ENCODE measurements at places on chromosomes 4 and X.

- DNase-seq: peak; percentile 88
Observed at GRCh38 chr4:112348488-112349158, 51.5 kb downstream of the ALPK1 start.

GRCh38 chr4:106530024-106530361 is 161.4 kb upstream of the GIMD1 start:
- no peak for DNase-seq

DNA sequence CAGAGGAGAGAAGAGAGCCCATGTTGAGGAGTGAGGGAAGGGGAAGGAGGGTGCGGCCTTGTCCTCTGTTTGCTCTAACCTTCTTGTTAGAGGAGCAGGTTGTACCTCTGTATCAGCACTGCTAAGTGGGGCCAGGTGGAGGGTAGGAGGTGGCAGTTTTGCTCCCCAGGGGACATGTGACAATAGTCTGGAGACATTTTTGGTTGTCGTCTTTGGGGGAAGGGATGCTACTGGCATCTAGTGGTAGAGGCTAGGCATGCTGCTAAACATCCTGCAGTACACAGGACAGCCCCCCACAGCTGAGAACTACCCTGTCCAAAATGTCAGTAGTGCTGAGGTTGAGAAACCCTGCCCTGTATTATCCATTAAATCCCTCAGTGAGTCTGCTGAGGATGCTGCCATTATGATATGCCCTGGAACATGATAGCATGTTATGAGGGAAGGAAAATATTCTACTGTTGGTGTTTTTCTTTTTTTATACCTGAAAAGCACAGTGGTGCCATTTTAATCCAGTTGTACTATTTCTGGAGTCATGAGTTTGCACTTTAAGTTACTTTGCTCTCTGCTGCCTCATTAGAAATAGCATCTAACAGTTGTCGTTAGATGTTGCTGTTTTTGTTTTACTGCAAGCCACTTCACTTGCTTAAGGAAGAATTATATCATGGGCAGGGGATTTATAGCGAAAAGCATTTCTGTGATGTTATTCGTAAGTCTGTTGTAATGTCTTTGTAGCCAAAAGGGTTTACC is 90.6 kb downstream of the LRP2BP start:
- DNase-seq: peak; percentile 67

- no peak for DNase-seq
Observed at GRCh38 chr4:67575232-67576058, 16.9 kb downstream of the STAP1 start.

DNA sequence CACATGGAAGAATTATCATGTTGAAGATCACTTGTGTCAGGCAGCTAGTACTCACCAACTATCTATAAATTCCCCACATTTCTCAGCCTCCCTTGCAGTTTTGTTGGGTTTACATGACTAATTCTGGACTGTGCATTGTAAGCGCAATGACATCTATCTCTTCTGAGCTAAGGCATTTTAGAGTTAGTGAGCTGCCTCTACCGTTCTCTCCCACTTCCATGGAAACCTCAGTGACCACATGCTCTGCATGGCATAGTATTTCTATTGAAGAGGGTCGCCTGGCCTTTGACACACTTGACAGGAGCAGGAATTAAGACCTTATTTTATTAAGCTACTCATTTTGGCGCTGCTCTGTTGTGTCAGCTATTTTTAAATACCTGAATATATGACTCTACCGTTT is 67.5 kb upstream of the NPY2R start:
- no peak for DNase-seq

GRCh38 chr4:823761-824460 is 2.0 kb downstream of the CPLX1 start:
- DNase-seq: peak; percentile 56

- DNase-seq: no peak
Observed at GRCh38 chr4:7227008-7227407, 34.7 kb downstream of the SORCS2 start.

GRCh38 chr4:14855719-14856061 is 146.6 kb upstream of the CPEB2 start:
- DNase-seq: no peak

- DNase-seq: no peak
Observed at GRCh38 chrX:31459361-31459760, 387.5 kb upstream of the FTHL17 start.

DNA sequence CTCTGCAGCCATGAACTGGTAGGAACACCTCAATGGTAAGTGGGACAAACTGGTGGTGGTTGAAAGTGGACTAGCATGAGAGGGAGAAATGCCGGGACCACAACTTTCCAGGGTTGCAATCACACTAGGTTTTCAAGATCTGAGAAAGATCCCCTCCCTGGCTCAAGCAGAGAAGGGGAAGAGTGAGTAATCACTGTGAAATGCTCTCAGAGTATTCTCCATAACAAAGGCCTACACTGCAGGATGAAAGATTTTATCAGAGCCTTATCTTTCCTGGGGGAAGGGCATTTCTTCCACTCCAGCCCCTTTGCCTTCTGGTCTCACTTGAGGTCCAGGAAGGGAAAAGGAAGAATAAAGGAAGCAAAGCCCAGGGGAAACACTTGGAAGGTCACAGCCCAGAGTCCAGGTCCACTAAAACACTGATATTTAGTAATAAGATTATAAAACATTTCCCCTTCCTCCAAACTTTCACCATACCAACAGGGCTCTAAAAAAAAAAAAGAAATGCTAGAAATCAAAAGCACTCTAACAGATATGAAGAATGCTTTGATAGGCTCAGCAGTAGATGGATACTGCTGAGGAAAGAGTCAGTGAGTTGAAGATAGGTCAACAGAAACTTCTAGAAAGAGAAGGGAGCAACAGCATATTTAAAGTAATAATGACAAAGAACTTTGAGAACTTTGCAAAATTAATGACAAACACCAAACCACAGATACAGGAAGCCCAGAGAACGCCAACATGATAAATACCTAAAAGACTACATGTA is 95.9 kb downstream of the WDFY3 start:
- DNase-seq: no peak

DNA sequence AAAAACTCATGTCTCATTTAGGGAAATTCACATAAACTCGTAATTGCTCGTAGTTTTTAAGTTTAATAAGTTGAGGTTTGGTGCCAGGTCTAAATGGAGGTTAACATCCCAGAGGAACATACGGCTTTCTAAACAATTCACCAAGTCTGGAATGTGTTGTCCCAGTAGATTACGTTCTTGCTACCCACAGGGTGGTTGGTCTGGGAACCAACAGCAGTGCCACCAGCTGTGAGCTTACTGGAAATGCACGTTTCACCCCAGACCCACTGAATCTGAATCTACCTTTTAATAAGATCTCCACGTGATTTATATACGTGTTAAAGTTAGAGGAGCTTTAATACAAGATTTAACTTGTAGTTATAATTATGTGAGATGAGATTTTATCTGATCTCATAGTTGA is 134.3 kb downstream of the BMPR1B start:
- no peak for DNase-seq

GRCh38 chr4:15757054-15757453 is 21.1 kb upstream of the CD38 start:
- no peak for DNase-seq

DNA sequence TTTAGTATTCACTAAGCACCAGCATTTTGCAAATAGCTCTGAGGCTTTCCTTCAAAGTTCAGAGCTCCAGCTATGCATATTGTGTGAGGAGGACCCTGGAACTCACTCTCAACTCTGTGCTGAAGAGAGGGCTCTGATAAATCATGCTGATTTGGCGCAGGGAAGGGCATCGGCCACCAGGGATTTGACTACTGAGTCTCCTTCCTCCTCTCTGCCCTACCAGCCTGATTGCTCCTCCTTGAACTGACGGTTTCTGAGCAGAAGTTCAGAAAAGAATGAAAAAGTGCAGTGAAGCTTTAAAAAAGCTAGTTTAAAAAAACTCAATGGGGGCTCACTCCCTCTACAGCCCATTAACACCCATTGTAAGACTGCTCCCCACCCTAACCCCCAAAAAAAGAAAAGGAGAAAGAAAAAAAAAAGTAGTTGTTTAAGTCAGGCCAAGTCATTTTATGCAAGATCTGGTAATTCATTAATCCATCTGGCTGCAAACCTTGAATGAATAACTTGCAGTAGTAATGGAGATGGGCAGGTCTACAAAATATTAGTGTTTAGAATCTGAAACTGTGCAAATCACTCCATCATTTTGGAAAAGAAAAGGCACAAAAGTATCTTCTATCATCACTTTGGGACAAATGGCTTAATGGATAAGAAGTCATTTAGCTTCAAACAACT is 13.3 kb downstream of the PPARGC1A start:
- no peak for DNase-seq

GRCh38 chr4:79442422-79442821 is 34.4 kb upstream of the GK2 start:
- no peak for DNase-seq

DNA sequence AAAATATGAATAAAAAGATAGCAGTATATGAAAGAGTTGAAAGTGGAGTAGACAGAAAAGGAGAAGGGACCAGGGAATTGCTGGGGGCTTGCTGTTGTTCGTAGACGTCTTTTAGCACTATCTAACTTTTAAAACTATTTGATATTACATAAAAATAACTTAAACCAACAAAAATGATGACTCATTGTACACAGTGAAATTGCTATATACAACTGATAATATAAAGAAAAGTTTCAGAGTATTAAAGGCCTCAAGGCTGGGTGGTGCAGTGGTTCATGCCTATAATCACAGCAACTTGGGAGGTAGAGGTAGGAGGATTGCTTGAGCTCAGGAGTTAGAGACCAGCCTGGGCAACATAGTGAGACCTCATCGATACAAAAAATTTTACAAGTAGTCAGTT is 5.2 kb downstream of the TRPC3 start:
- DNase-seq: no peak

GRCh38 chr4:81675791-81676393 is 204.2 kb upstream of the RASGEF1B start:
- DNase-seq: no peak

DNA sequence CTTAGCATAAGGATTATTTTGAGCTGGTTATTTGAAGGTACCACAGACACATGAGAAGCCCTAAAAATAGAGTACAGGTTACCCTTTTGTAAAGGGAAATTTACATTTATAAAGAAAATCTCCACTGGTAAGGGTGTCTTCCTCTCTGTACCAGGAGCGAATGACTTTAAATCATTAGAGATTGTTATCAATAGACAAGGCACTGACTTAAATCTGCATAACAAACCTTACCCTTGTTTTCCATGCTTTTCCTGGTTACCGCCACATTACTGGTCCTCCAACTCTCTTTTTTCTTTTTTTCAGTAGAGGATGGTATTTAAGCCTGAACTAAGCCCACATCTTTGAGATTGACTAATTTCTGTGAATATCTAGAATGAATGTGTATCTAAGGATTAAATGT is 129.8 kb downstream of the SLC7A11 start:
- no peak for DNase-seq

- no peak for DNase-seq
Observed at GRCh38 chr4:48570646-48571220, 80.7 kb downstream of the ZAR1 start.

DNA sequence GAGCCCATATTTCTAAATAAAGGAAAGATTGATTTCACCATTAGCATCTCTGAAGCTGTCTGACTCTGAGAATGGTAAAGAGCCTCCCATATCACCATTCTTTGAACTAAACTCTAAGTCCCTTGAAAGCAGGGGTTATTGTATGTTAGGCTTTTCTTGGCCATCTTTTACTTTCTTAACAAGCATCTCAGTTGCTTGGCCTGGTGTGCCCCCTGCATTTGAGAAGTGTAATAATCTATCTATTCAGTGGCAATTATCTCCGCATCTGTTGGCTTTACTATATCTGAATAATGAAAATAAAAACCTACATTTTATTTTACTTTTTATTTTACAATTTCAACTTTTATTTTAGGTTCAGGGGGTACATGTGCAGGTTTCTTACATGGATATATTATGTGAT is 128.3 kb upstream of the ARMCX2 start:
- DNase-seq: no peak

GRCh38 chr4:99252746-99253145 is 33.7 kb upstream of the ADH6 start:
- DNase-seq: no peak

DNA sequence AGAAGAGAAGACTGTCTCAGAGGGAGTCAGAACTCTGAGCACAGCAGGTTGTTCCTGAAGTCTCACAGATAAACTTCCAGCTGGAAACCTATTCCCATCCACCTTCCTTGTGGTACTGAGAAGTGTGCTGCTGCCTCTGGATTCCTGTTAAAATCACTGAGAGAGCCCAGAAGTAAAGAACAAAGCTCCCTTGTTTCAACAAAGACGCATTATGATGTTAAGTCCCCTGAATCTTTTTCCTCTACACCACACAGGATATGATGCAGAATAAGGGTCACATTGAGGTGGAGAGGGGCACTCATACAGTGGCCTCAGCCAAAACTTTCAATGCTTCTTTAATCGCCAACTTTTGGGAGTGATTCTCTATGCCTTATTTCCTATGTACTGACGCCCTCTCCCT is 321.0 kb downstream of the OPHN1 start:
- DNase-seq: peak; percentile 26

DNA sequence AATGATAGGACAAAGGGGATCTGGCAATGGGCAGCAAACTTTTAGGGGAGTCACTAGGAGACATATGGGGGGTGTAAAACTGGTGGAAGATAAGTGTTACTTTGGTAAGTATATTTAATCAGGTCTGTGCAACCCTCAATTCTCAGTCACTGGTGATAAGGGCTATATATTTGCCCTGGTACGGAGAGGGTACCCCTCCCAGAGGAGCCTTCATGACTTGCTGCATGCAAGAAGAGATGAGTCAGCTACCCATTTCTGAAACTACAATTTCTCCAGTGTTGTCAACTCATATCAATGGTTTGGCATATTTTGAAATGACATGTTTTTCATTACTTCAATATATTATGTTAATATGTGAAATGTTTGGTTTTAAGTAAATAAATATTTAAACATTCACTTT is 14.3 kb downstream of the SMARCAD1 start:
- no peak for DNase-seq

- DNase-seq: no peak
Observed at GRCh38 chr4:161929956-161930355, 233.8 kb downstream of the FSTL5 start.

GRCh38 chr4:159216834-159217233 is 114.0 kb downstream of the RAPGEF2 start:
- DNase-seq: no peak

DNA sequence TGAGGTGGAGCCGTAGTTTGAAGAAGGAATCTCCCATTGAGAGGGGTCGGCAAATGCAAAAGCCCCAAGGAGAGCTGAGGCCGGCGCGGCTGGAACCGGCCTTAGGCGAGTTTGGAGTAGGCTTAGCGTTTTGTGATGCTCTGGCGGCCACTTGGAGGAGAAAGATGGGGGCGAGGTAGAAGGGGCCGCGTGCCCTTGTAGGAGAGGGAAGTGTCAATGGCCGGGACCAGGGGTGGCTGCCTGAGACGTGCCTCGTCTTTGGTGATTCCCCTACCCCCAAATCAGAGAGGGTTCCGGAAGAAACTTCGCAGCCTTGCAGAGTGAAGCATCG is 11.7 kb downstream of the MSX1 start:
- DNase-seq: peak; percentile 55

- peak; percentile 22 for DNase-seq
Observed at GRCh38 chrX:2627272-2627867, 63.7 kb upstream of the CD99 start.

GRCh38 chr4:145034727-145035211 is 63.2 kb downstream of the ANAPC10 start:
- no peak for DNase-seq

All from retina (tissue), 1 donor.